Activated effector memory CD4-positive, alpha-beta T cell treated with Interleukin-2 at 50 U/mL for 16 hours (primary cell): ENCODE measurements at places on chromosomes 4 and X.

- DNase-seq = no peak
These were observed 119.3 kb downstream of the ZNF330 start for GRCh38 chr4:141339966-141340365.

DNA sequence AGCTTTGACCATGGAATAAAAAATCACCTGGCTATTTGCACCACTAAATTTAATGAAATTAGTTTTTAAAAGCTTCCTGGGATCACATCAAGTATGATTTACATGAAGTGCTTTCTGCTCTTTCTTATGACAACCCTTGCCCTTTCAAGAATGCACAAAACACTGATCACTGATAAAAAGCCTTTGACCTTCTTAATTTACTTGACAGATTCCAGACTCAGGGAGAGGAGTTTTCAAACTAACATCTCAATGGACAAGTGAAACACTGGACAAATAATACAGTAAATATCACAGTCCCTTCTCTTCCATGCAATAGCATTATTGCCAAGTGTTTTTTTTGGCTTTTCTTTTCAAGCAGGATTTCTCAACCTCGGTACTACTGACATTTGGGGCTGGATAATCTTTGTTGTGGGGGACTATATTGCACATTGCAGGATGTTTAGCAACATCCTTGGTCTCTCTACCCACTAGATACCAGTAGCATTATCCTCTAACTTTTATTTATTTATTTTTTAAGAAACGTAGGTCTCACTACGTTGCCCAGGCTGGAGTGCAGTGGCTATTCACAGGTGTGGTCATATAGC lies 86.3 kb downstream of the ZNF827 start:
- no peak for DNase-seq

DNA sequence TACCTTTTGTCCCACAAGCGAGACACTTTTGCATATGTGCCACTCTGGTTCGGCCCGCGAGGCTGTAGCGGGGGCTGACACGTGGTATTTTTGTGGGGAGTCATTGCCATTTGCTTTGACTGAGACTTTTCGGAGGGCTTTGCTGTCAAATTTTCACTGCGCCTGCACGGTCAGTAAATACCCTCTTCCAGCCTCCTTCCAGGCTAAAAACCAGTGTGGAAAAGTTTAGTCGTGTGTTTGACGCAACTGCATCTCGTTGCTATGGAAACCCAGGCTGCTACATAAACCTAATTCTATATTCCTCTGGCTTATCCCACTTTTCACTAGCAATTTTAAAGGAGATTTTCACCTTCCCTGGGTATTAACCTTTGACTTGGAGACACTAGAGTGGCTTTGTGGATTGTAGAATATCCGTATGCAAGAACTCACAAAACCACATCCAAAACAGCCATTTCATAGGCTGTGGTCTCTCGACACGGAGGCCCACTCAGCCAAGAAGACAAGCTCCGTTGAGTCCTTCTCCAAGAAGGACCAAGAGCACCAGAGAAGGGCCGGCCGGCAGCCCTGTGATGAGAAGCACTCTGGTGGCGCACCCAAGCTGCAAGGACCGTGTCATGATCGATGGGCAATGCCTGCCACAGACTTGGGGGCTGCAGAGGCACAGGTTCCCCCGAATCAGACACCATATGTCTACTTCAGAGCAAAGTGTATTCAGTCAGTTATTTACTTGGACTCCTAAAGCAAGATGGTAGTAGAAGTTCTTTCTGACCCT lies 38.4 kb upstream of the ENPP6 start:
- no peak for DNase-seq

GRCh38 chrX:72296991-72297390 lies 8.7 kb downstream of the CITED1 start:
- DNase-seq = no peak

DNA sequence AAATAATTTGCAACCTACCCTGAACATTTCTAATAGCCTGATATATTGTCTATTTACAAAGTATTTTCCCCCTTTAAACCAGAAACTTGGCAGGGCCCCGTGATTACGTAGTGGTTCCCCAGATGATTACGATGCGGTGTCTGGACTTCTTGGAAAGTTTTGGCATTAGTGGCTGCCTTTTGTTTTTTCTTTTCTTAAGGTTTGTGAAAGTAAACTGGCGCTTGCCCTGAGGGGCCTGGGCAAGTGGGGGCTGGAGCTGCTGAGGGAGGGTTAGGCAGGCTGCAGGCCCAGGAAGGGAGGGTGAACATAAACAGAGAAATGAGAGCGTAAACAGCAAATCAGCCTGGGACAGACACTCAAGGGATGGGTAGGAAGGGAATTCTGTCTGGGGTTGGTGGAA lies 123.6 kb upstream of the MSX1 start:
- no peak for DNase-seq

- DNase-seq = no peak
These were observed 909.4 kb downstream of the FSTL5 start for GRCh38 chr4:161254375-161254774.

DNA sequence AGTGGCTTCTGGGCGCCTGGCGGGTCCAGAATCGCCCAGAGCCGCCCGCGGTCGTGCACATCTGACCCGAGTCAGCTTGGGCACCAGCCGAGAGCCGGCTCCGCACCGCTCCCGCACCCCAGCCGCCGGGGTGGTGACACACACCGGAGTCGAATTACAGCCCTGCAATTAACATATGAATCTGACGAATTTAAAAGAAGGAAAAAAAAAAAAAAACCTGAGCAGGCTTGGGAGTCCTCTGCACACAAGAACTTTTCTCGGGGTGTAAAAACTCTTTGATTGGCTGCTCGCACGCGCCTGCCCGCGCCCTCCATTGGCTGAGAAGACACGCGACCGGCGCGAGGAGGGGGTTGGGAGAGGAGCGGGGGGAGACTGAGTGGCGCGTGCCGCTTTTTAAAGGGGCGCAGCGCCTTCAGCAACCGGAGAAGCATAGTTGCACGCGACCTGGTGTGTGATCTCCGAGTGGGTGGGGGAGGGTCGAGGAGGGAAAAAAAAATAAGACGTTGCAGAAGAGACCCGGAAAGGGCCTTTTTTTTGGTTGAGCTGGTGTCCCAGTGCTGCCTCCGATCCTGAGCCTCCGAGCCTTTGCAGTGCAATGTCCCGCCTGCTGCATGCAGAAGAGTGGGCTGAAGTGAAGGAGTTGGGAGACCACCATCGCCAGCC lies at the start of gene ATOH1:
TSS of gene ATOH1 (plus strand) at position 422 of the 663 bp plus-strand sequence. CDS start at position 596, 174 bp downstream.
- DNase-seq = no peak

DNA sequence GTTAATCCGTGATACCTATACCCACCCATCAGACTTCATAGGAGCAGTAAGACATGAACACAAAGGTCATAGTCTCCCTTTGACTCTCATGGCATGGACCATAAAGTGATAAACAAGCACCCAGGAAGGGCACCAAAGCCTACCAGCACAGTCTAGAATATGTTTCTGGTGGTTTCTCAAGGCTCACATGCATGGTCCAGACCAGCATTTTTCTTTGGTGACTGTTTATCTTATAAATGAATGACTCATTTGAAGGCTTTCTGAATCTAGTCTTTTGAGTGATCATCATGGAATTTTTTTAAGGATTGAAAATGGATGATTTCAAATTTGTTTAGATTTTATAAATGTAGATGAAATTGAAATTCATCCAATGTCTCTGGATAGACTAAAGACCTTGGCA lies 32.0 kb upstream of the AMELX start:
- no peak for DNase-seq

DNA sequence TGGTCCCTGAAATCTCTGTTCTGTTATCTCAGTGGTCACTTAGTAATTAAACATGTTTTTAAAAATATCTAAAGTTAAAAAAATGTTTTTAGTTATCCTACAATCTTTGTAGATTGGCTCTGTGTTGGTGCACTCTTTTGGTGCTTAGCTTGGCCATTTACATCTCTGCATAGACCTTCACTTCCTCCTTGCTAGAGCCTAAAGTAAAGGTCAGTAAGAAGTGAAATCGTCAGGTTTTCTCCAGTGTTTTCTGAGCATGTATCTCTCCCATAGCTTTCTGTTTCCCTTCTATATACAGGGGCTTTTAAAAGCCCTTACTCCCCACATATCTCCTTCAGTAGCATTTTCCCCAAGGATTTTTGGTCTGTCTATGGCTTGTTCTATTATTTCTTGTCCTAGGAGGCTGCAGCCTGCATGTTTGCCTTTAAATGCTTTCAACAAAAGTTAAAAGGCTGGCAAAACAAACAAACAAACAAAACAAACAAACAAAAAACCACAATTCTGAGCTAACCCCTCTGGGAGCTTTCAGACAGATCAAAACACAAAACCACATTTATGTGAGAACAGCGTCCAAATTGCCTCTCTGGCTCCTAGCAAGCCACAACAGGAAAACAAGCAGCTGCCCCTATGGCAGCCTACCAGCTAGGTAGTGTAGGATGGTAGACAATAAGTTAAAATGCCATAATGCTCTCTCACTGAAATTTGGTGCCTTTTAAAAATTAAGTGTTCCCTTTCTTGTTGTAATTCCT lies 27.3 kb upstream of the GPRASP2 start:
- no peak for DNase-seq

GRCh38 chr4:185793716-185794115 lies 18.3 kb downstream of the SORBS2 start:
- DNase-seq = no peak

DNA sequence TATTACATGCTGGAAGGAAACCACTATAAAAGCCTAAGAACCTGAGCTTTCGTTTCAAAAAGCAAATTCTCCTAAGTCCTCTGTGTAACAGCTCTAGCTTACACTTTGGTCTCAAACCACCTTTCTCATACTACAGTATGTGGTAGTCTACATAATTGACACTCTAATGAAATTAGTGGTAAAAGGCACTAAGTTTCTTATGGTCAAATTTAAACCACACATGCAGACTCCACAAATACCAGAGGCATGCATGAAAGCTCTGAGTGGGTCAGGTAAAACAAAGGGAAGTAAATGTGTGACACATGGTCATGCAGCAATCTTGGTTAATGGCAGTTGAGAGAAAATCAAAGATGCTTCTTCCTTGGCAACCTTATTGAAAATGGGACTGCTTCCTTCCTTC lies 187.8 kb downstream of the CCNG2 start:
- DNase-seq = no peak

GRCh38 chr4:1469607-1470392 lies 63.6 kb upstream of the NKX1-1 start:
- DNase-seq = no peak

- DNase-seq = no peak
These were observed 4.8 kb downstream of the AVPR2 start for GRCh38 chrX:153909024-153909979.

- DNase-seq = no peak
These were observed 274.9 kb upstream of the GK2 start for GRCh38 chr4:79682801-79683530.

GRCh38 chr4:124867536-124867935 lies 155.0 kb upstream of the ANKRD50 start:
- no peak for DNase-seq

GRCh38 chr4:154421618-154422017 lies 70.0 kb downstream of the DCHS2 start:
- no peak for DNase-seq

DNA sequence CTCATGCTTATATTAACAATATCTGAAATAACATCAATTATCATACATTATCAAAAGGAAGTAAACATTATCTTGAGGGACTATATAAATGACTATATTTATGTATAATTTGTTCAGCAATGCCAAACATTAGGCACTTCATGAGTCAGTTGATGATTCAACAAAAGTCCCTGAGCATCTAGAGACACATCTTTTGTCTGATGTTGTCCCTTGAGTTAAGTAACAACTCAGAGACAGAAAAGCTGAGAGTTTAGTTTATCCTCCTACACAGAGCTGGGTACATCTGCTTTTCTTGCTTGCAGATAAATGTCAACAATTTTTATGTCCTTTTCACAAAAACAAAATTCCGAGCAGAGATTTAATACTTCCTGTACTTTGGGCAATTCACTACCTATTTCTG lies 311.1 kb downstream of the INPP4B start:
- no peak for DNase-seq

DNA sequence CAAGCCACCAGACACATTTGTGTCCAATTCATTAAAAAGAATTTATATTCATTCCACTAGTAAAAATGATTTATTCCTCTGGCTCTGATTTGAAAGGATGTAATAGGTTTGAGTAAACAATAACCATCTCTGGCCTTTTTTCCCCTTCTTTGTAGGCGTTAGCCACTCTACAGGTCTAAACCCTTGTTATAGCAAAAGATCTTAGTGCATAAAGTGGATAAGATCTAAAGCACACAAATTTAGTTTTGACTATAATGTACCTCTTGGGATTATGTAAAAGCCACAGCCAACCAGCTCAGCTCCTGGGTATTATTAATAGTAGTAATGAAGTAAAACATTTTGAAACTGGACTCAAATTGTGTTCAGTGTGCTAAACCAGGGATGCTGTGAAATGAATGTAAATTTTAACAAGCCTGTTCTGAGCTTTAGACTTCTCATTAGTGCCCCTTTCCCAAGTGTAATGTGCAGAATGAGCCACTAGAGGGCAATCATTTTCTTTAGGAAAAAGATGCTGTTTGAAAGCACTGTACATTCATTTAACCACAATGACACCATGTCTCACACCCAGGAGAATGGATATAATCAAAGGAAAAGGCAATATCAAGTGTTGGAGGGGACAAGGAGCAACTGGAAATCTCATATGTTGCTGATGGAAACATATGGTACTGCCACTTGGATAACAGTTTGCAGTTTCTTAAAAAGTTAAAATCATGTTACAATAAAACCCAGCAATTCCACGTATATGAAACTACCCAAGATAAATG lies 69.7 kb downstream of the KLHL8 start:
- no peak for DNase-seq

DNA sequence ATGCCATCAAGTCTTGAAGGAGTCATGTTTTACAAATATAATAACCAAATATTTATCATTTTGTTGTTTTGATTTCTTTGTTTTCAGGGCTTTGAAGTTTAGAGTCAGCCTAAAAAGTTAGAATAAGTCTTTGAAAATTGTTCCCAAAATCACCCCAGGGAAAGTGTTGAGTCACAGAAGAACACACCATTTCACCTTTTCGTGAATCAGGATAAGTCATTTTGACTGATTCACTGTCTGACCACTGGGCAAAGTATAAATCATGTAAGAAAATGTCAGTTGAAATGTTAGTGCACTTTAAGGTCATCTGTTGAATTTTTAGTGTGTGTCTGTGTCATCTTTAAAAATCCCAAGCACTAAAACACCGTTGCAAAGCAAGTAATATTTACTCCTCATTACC lies 1320.1 kb downstream of the RPA4 start:
- no peak for DNase-seq

DNA sequence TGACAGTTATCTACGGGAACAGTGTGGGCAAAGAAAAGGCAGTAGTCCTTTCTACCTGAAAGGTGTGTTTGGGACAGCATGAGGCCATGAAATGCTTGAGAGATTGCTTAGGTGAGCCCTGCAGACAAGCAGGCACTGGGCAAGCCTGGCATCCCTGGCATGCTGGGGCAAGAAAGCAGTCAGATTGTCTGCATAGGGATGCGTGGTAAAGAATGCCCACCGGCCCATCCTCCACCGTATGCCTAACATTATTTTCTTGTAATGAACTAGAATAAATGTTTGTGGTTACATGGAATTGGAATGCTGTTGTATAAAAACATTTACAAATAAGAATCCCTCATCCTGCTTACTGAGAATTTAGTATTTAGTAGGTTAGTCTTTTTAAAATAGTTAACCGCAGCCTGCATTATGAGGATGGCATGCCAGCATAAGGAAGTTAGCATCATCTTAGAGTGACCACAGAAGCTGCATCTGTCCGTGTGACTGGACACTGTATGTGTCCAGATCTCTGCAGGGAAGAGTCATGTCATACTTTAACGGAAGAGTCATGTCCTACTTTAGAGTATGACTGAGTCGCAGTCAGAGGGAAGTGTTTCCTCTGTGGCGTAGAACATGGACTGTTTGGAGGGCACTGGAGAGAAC lies 18.9 kb downstream of the ZBTB49 start:
- DNase-seq = no peak
